NT2/D1 (cell line): ENCODE measurements at places on chromosomes 3 and 15.
A peak's percentile ranks its signal among the peaks of the same experiment; 100 is the strongest.

DNA sequence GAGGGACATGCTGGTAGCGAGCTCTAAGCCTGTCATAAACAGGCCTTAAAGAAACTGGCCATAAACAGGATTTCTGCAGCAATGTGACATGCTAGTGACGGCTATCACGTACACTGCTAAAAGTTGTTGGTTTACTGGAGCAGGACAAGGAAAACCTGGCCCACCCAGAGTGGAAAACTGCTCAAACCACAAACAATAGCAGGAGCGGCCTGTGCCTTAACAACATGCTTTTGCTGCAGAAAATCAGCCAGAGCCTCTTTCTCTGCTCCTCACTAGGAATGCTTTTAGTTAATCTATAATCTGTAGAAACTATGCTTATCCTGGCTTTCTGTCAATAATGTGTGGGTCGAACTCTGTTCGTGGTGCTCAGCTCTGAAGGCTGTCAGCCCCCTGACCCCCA is 202.9 kb upstream of the UBE3A start:
- no peak for DNase-seq

DNA sequence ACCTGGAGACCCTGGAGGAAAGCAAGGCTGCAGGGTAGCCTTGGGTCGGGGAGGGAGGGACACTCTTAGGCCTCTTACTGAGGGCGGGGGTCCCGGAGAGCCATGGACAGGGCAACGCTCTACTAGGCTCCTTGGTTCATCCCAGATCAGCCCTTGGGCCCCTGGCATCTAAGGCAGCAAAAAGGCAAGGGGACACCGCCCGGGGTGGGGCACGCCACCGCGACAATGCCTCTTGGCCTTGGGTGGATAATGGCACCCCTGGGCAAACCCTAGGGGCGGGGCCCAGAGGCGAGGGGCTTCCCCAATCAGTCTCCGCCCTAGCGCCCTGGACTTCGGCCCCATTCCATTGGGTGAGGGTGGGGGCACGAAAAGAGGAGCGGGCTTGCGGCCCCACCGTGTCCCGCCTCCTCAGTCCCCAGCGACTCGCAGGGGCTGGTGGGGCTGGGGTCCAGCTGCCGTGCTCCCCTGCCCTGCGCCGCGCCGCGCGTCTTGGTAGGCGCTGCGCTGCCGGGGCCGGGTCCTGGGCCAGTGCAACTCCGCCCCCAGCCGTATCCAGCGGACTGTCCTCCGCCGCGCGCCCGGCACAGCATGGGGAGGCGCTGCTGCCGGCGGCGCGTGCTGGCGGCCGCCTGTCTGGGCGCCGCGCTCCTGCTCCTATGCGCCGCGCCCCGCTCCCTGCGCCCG is at the start of gene CHST13:
TSS of gene CHST13 (plus strand) at position 411 of the 684 bp plus-strand sequence. CDS start at position 589, 178 bp downstream.
- DNase-seq: peak; percentile 48

DNA sequence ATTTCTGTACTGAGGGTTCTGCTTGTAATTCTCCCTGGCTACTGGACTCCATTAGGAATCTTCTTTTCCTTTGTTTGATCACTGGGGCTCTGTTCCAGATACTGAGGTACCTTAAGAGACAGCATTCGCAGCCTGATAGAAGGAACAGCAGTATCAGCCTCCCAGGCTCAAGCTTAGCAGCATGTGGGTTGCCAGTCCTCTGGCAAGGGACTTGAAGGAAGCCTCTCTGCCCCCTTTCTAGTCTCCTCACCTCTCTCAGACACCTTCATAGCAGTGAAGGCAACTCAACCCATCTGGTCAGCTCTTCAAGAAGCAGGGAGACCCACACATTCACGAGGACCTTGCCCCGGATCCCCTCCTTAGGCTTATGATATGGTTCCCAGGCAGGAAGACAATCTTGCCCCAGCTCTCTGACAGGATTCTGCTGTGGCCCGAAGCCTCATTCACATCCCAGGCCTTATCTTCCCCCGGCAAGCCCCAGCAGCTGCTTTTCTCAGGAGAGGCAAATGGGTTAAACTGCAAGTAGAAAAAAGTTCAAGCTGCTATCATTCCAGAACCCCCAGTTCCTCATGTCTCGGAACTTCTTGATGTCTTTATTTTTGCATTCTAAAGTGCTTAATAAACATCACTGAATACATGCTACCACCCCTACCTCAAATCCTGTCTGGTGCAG is 153.1 kb downstream of the LIPC start:
- DNase-seq: no peak

DNA sequence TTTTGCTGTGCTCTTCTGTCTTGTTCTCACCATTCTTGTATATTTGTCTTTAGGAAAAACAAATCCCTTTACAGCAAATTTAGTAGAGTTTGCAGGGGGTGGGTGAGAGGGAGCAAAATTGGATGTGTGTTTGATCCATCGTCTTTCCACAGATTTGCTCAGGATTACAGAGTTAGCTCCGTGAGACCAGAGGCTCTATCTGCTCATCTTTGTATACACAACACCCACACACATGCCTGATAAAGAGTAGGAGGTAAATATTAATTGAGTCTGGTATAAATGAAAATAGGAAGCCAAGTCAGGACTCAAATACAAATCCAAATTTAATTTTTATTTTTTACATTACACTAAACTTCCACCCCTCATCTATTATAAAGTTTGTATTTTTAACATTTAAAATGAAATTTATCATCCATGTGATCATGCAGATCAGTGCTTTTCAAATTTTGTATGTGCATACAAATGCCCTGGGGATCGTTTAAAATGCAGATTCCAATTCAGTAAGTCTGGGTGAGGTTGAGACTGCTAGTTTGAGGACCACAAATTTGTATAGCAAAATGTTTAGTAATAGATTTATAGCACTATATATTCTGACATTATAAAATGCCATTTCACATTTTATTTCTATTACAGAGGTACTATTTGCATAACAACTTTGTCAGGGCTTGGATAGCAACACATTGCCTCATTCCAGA is 326.7 kb downstream of the LSAMP start:
- DNase-seq: no peak

- no peak for DNase-seq
These were observed 98.7 kb downstream of the TBC1D5 start for GRCh38 chr3:17643691-17644090.

GRCh38 chr3:181915551-181915950 is 203.8 kb downstream of the SOX2 start:
- DNase-seq: peak; percentile 47

DNA sequence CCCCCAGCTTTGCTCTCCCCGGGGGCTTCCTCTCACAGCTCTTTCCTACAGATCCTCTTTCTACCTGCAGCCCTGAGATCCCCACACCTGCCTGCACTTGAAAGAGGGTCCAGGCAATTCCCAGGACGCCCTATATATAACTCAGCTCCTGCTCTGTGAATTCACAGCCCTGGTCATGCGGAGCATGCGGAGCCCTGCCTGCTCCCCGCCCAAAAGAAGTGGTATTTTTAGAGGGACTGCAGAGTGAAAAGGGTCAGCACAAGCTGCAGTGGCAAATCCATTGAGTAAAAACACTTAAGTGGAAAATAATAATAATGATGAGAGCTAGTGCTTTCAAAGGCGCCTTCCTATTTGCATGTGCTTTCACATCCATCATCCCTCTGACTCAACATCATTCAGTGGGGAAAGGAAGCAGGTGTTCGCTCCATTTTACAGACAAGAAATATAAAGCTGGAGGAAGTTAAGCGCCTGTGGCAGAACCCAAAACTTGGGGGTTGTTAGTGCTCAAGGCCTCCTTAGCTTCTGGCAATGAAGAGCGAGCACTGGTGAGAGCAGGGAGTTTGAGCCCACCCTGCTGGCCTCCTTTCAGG is 76.3 kb upstream of the LIPC start:
- no peak for DNase-seq

DNA sequence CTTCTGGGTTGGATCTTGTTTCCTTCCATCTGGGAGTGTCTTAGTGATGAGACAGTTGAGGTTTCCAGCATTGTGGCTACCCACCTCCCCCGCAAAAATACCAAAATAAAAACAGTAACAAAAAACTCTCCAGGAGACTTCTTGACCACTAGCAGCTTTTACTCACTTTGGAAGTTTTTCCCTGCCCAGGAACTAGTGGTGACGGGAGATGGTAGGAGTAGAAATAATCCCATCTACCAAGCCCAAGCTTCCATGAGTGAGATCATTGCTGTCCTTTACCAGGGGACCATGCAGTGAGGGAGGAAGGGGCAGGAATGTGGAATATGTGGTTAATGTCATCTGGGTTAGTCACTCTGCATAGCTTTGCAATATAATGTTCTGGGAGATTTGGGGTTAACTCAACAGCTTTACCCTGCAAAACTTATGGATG is 187.7 kb downstream of the ITPR1 start:
- no peak for DNase-seq
